Stimulated activated CD4-positive, alpha-beta T cell treated with anti-CD3 and anti-CD28 coated beads, Interleukin-1b, Interleukin-23, amount 100 ng/mL, for 1 hour (primary cell): ENCODE measurements at places on chromosomes 11 and 22.

- DNase-seq: no peak
Measured at GRCh38 chr11:72675221-72675620, 999 bp upstream of the PDE2A start.

DNA sequence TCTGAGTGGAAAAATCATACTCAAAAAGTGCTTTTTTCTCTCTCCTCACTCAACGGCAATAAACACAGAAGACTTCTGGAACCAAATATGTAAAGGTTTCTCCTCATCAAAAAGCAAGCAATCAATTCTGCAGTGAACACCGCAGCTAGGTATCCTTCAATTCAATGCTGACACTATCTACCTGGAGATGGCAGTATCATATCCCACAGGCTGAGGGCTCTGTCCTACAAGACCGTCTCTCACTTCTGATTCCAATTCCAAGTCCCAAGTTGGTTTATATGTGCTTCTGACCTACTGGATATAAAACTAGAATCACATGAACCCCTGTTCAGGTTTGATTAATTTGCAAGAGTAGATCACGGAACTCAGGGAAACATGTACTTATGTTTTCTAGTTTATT is 59.7 kb upstream of the LUZP2 start:
- DNase-seq: no peak

- DNase-seq: no peak
Measured at GRCh38 chr11:2789331-2789730, 89.5 kb upstream of the KCNQ1OT1 start.

DNA sequence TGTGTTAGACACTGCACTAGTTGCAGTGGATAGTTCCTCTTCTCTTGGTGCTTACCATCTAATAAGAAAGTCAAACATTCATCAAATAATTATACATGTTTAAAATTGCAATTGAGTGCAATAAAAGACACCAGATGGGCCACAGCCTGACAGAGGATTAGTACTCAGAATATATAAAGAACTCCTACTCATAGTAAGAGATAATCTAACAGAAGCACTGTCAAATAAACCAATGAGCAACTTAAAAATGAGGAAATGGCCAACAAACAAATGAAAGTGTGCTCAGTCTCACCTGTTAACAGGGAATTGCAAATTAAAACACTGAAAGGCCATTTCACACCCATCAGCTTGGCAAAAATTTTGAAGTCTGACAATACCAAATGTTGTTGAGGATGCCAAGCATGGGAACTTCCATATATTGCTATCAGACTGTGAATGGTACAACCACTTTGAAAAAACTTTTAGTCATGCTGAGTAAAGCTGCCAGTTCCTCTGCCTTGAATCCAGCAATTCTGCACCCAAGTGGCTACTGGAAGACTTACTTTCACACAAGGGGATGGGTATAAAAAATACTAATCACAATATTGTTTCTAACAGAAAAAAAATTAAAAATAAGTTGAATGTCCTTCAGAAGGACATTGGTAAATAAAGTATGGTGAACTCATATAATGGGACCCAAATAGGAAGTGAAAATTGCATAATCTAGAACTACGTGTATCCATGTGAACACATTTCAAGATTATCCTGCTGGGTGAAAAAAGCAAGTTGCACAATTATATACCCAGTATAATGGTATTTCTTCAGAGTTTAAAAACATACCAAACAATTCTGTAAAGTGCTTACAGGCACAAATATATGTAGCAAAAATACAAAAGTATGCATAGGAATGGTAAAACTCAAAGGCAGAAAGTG is 41.4 kb upstream of the CREB3L1 start:
- no peak for DNase-seq

- DNase-seq: no peak
Measured at GRCh38 chr11:33761471-33761870, 12.8 kb downstream of the FBXO3 start.

GRCh38 chr11:94125407-94126115 is 3.1 kb upstream of the PANX1 start:
- no peak for DNase-seq

DNA sequence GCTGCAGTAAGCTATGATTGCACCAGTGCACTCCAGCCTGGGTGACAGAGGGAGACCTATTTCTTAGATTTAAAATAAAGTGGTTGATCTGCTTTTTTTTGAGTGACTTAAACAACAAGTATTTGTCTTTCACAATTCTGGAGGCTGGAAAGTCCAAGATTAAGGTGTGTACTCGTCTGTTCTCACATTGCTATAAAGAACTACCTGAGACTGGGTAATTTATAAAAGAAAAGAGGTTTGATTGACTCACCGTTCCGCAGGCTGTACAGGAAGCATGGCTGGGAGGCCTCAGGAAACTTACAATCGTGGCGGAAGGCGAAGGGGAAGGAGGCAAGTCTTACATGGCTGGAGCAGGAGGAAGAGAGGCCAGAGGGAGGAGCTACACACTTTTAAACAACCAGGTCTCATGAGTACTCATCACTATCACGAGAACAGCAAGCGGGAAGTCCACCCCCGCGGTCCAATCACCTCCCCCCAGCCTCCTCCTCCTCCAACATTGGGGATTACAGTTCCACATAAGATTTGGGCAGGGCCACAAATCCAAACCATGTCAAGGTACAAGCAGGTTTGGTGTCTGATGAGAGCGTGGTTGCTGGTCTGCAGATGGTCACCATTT is 19.7 kb upstream of the OSBPL5 start:
- no peak for DNase-seq

GRCh38 chr22:20865875-20866445 is 7.2 kb downstream of the SNAP29 start:
- no peak for DNase-seq
